ENCODE measurements at places on chromosomes 6 and 20.

DNA sequence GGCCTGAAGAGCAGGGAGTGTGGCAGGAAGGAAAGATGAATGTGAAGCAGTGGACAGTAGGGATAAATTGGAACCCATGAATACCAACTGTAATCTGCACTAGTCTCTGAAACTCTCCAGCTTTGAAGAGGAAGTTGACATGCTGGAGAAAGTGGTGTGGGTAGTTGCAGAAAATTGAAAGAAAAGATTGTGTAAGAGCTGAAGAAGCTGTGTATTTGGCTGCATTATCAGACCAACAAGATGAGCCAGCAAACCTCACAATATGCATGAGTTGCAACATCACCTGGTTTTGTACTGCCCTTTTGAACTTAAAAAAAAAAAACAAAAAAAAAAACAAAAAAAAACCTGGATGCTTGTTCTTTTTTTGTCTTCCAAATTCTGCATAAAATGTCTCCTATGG is 921.9 kb upstream of the EYS start:
- no peak for DNase-seq

- DNase-seq: no peak
These were observed 222.7 kb downstream of the EYA2 start for GRCh38 chr20:47117371-47117770.

DNA sequence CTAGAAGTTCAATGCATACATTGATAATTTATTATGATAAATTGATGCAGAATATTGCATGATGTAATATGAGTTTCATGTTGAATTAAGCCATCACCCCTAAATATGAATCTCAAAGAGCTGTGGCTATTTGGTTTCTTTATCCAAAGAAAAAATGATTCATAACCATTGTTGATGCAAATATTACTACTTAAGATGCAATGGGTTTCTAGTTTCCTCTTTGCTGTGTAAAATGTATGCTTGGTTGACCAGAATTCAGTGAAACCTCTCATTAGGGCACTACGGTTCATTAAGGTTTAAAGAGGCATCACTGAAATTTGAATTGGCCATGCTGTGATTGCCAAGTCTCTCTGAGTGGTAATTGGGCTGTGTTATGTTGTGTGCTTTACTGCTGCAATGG is 492.5 kb upstream of the FLRT3 start:
- no peak for DNase-seq

DNA sequence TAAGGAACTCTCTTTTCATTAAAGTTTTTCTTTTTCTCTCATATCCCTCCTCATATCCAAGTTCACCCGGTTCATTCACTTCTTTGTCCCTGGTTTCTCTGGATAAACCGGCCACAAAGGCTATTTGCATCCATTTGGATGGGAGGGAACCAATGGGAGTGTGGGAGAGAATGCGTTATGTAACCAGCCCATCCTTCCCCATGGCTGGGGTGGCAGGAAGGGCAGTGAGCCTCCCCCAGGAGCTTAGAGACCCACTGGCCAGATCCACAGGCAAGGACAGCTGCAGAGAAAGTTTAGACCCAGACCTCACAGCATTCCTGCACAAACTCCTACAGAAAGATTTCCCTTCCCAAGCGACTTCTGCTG is 10.7 kb downstream of the CASS4 start:
- no peak for DNase-seq

GRCh38 chr6:121573481-121573880 is 138.0 kb downstream of the GJA1 start:
- DNase-seq: no peak

- DNase-seq: no peak
These were observed 4.2 kb downstream of the PIGT start for GRCh38 chr20:45420125-45420524.

DNA sequence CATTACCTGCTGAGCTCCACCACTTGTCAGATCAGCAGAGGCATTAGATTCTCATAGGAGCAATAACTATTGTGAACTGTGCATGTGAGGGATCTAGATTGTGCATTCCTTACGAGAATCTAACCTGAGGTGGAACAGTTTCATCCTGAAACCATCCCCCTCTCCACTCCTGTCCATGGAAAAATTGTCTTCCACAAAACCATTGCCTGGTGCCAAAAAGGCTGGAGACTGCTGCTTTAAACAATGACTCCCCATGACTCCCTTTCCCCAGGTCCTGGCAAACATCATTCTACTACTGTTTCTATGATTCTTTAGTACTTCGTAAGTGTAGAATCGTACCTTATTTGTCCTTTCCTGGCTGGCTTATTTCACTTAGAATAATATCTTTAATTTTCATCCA is 9.7 kb upstream of the DYNLRB1 start:
- DNase-seq: no peak

- DNase-seq: no peak
These were observed 141.1 kb upstream of the FOXQ1 start for GRCh38 chr6:1170794-1171193.

GRCh38 chr6:66478705-66479104 is 771.7 kb upstream of the EYS start:
- no peak for DNase-seq

- DNase-seq: no peak
These were observed 294.1 kb downstream of the NRN1 start for GRCh38 chr6:5712349-5713215.

- no peak for DNase-seq
These were observed 77.3 kb downstream of the CD40 start for GRCh38 chr20:46195264-46196036.

GRCh38 chr6:6351511-6352025 is 31.1 kb upstream of the F13A1 start:
- no peak for DNase-seq

GRCh38 chr6:37531437-37532036 is 31.8 kb upstream of the CCDC167 start:
- no peak for DNase-seq

DNA sequence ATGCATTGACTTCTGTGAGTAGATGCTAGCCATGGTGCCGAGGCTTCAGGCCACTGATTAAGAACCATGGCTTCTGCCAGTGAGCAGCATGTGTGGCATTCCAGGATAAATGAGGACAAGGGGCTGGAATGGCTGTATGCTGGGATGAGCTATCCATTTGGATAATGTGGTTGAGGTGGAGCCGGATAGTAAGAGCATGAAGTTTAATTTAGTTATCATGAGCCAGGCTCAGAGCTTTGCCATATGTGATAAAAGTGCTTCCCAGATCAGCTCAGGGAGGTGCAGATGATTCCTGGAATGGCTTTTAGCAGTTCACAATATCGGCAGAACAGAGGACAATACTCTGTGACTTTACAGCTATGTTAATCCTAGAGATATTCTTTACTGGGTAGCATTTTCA is 34.6 kb upstream of the RNF8 start:
- no peak for DNase-seq

- no peak for DNase-seq
These were observed 171.6 kb downstream of the MTHFD1L start for GRCh38 chr6:151036869-151037680.

GRCh38 chr20:24676978-24677370 is 207.5 kb downstream of the SYNDIG1 start:
- DNase-seq: no peak

GRCh38 chr6:126909493-126909892 is 209.0 kb upstream of the RSPO3 start:
- no peak for DNase-seq

- no peak for DNase-seq
These were observed 152.8 kb upstream of the SLC35B3 start for GRCh38 chr6:8588176-8588575.

GRCh38 chr6:112574190-112574589 is 227.1 kb downstream of the RFPL4B start:
- DNase-seq: no peak

DNA sequence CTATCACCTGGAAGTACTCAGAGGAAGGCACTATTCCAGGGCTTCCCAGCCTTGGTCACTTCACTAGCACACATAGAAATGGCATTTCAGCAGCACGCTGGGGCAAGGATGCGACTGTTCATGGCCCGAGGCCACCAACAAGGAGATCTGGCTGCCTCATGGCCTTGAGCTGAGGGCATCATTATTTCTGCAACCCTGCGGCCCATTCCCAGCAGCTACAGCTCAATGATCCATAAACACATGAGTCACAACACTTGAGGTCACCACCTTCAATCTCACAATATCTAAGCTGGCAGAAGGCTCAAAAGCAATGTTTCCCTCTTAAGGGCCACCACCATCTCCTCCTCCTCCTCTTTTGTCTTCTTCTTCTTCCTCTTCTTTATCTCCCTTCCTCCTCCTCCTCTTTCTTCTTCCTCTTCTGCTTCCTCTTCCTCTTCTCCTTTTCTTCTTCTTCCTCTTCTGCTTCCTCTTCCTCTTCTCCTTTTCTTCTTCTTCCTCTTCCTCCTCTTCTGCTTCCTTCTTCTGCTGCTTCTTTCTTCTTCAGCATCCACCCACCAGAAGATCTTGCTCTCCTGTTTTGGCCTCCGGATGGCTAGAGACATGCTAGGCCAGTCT is 382.9 kb upstream of the CNR1 start:
- no peak for DNase-seq

Data from hematopoietic multipotent progenitor cell treated with erythropoietin and hydrocortisone succinate and interleukin-3 and kit ligand, for 17 days (in vitro differentiated cells).